CD4-positive, alpha-beta T cell treated with Interleukin-17A for 1 hour (primary cell): ENCODE measurements at places on chromosomes 4 and X.

DNA sequence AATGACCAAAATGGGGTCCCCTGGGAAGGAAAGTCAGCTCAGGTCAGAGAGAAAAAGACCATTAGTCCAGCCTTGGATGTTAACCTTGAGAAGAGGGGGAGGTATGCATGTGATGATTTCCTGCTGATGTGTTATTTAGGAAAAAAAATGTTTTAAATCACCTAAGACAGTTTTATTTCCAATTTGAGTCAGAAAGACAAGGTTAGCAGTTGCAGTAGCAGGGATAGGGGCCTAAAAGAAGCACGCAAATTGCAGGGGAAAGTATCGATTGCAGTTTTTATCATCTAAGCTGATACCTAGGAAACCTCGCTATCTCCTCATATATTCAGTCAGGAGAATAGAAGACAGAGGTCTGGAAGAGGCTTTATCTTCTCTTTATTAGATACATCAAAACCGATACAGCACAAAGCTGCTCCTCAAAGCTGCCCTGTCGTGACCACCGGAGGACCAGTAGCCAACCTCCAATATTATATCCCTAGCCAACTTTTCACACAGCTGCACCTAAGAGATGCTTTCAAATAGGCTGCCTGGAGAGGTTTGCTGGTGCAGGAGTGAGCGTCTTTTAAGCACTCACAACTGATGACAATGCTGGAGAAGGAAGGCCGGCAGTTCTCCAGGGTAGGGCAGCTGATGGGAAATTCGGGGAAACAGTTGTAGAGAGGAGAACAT is 289.4 kb downstream of the INPP4B start:
- DNase-seq, result no peak

GRCh38 chr4:70734168-70734954 is 12.6 kb downstream of the RUFY3 start:
- DNase-seq, result peak; percentile 76

DNA sequence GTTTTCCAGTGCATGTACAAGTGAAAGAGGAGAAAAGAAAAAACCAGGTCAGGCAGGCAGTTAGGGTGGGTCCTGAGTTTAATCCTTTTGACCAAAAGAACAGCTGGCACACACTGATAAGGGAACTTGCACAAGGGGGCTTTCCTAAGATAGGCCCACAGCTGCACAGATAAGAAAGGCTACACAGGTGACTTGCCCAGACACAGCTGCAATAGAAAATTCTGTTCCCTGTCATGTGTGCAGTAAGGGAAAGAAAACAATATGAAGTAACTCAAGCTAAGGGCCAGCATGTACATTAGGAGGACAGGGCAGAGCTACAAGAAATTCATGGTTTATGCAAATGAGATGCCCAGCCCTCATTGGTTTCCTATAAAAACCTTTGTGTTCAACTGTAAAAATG is 32.9 kb downstream of the LUZP4 start:
- no peak for DNase-seq

GRCh38 chr4:25929298-25929686 is 15.3 kb downstream of the SMIM20 start:
- DNase-seq, result no peak

DNA sequence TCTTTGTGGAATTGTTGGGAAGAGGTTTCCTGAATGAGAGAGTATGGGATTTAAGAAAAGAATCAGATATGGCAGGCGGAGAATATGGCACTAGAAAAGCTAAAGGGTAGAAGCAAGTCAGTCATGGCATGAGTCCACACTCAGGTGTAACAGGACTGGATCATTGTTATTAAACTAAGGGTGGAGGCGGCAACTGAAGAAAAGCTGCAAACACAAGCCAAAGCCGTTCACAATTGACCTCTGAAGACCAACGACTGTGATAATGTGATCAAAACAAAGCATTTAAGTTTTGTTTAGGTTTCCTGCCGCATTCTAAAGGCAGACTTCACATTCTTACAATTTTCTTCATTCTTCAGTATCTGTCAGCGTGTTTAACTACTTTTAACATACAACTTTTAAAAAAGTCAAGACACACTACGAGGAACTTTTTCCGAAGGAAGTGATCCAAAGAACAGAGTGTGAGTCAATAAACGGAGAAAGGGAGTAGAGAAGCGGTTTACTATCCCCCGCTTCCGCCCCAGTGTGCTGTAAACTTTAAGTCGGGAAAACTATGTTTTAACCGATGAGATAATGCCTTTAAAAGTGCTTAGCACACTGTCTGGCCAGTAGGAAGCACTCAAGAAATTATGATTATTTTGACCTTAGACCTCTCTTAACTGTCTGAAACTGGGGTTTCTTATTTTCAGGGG is 909 bp upstream of the SLAIN2 start:
- no peak for DNase-seq

GRCh38 chrX:132369617-132370326 is 119.1 kb downstream of the MBNL3 start:
- no peak for DNase-seq

- DNase-seq, result no peak
Measured at GRCh38 chrX:24575496-24575895, 71.7 kb downstream of the PCYT1B start.

DNA sequence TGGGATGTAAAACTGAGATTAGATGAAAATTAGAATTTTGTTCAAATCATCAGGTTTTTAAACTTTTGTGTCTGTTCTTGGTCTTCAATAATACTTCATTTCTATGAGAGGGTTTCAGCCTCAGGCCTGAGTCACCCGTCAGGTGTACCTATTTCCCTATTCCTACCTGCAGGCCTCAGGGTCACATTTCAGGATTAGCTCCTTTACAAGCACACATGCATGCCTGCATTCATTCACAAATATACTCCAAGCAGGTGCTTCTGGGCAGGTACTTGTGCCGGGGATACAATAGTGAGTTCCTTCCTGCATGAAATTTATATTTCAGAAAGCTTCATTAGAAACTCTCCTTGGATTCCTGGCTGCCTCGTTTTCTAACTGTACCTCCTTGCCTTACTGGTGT is 114.9 kb downstream of the SHISA3 start:
- no peak for DNase-seq

DNA sequence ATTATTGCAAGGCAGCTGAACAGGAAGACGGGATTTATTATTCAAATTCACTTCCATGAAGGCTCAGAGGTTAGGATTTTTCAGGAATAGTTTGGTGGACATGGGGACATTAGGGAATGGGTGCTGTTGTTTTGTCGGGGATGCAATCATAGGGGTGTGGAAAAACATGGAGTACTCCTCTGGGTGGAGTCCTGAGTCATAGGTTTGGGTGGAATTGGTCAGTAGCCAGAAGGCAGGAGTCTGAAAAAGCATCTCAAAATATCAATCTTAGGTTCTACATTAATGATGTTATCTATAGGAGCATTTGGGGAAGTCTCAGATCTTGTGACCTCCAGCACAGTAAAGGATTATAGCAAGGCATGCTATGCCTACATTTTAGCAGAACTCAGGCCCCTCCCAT is 14.5 kb upstream of the ETNPPL start:
- DNase-seq, result no peak

GRCh38 chrX:41512394-41512793 is 65.3 kb downstream of the NYX start:
- DNase-seq, result no peak

DNA sequence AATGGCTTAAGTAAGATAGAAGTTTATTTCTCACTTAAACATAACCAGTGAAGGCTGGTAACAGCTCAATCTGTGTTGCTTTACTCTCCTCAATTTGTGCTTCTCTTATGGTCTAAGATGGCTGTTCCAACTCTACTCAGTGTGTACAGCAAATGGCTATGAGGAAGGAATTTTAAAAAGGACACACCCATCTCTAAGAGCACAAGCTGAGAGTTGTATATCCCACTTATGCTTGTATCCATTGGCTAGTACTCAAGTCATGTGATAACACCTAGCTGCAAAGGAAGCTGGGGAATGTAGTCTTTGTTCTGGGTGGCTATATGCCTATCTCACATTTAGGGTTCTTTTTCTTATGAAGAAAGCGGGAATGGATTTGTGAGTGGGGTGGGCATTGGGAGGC is 63.3 kb downstream of the GPAT3 start:
- peak; percentile 1 for DNase-seq

GRCh38 chr4:74365761-74366160 is 816 bp downstream of the EREG start:
- no peak for DNase-seq

DNA sequence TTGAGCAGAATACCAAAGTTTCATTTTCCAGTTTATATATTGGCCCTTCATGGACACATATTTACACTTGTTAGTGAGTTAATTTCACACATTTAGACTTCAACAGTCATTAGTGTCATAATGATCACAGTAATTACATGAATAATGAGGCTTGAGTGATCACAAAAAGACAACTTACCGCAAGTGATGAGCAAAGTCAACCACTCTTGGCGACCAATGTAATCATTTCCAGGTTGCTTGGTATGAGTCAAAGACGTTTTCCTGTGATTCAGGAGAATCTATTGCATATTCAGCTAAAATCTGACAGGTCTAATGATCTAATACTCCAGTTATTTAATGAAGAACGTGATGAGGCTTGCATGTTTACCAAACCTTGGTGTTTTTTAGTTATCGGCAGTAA is 407.9 kb upstream of the TENM3 start:
- no peak for DNase-seq

DNA sequence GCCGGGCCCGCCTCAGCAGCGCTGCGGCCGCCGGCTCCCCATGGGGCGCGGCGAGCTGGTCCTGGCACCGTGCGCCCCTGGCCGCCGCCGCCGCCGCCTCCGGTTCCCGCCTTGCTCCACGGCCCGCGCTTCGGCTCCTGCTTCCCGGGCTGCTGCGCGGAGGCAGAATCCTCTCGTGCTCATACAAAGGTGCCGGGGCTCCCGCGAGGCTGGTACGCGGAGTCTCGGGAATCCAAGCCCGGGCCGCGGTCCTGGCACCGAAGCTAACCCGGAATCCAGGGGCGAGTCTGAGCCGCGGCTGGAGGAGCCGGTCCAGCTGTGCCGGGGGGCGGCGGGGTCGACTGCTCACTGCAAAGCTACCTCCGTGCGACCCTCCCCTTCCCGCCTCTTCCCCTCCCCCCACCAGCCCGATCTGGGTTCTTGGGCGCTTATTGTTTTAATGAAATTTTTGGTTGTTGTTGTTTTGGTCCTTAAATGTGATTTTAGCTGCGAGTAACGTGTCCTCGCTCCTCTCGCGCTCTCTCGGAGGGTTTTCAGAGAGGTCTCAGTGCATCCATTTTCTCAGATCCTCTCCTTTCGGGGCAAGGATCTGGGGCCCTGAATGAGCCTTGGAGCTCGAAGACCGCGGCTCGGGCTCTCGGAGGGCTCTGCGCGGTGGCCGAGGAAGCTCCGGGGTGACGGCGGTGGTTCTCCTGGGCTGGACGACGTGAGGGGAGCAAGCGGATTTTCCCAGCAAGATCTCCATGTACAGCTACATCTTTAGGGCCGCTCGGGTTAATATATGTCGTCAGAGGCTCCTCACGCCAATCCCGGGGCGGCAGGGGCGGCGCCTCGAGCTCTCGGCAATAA is at the start of gene HAND2:
Gene HAND2 (minus strand): TSS at position 753 of the 849 bp plus-strand sequence. CDS start 940 bp downstream, outside the sequence.
- no peak for DNase-seq

GRCh38 chrX:24190500-24191156 is 41.1 kb downstream of the ZFX start:
- no peak for DNase-seq

DNA sequence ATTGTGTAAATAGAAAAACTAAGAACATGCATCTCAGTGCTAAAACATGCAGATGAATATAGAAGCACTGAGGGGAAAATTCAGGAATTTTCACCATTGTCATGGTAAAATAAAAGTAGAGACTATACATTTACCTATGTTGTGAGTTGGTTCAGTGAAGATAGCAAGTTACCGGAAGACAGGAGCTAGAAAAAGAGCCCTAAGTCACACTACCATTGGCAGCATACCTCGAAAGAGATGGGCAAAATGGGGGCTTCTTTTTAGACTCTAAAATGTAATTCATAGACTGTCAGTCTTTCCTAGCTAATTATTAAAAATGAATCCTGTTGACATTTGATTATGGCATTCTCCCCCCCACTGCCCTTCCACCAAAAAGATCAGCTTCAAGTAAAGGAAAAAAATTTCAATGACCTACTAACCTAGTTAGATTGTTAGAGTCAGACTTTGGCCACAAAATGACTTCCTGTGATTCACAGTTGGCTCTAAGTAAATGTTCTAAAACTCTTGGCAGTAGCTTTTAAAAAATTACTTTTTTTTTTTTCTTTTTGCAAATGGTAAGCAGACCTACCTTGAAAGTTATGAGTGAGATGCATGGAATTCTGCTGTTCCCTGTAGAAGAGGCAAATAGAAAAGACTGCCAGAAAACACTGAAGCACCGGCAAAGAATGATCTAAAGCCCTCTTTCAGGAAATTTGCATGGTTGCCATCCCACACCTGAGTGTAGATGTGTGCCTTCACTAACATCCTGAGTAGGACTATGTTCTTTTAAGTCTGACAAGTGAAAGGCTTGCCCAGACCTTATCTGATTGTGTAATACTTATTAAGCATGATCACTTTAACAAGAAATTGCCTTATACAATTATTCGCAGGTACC is 26.4 kb upstream of the ARSJ start:
- peak; percentile 22 for DNase-seq

DNA sequence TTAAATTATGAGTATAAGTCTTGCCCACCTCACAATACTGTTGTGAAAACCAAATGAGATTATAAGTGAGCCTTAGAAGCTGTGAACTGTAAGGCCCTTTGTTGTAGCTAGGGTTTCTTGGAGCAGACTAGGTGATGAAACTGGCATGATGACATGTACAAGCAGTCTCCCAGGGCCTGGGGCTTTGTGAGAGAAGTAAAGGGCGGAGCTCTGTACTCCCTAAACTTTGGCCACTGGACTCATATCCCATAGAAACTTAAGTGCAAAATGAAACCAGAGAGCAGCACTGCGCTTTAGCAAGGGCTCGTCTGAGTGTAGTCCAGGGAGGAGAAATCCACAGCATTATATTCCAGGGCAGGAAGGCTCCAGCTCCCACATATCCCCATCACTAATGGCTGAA is 385.6 kb upstream of the FGF16 start:
- DNase-seq, result no peak

GRCh38 chrX:8867406-8867805 is 66.2 kb upstream of the FAM9A start:
- DNase-seq, result no peak

- no peak for DNase-seq
Measured at GRCh38 chr4:48450740-48451139, 32.4 kb upstream of the SLC10A4 start.

- DNase-seq, result no peak
Measured at GRCh38 chr4:177717407-177717806, 275.2 kb upstream of the AGA start.

GRCh38 chr4:184265546-184266351 is 48.1 kb upstream of the ENPP6 start:
- no peak for DNase-seq
